M059J (cell line): ENCODE measurements at places on chromosomes 1 and 21.

- DNase-seq = peak; percentile 61
Measured at GRCh38 chr21:42262831-42263231, 43.9 kb downstream of the ABCG1 start.

GRCh38 chr21:46250146-46250725 is 21.7 kb upstream of the LSS start:
- no peak for DNase-seq

GRCh38 chr1:166258017-166258416 is 91.2 kb upstream of the FAM78B start:
- DNase-seq = no peak

DNA sequence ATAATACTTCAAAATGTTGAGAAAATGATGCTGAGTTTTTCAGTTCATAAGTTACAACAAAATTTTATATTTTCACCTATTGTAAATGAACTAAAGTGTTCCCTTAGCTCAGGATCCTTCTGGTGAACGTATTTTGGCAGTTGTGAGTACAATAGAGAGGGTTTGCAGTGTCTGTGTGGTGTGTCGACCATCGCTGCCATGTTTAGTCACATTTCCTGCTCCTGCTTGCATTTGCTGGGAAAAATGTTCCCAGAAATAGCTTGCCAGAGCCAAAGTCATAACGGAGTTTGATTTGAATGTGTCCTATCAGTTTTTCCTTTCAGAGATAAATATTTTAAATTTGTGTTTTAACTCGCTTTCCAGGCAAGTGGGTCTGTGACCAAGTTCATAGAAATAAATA is 117.1 kb upstream of the COL6A1 start:
- peak; percentile 48 for DNase-seq

DNA sequence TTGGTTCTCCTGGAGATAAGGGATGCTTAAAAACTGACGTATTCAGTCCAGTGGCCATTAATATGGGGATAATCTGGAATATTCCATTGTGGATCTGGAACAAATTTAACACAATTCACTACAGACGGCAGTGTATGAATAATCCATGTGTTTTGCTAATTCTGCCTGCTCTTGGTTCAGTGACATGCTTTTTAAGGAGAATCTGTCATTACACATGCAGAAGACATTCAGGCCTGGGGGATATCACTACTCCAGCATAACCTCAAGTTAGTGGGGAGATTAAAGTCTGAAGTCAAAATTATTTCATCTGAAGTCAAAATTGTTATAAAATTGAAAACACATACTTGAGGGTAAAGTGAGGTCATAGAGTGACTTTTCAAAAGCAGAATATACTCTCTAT is 789.3 kb downstream of the USP25 start:
- no peak for DNase-seq

DNA sequence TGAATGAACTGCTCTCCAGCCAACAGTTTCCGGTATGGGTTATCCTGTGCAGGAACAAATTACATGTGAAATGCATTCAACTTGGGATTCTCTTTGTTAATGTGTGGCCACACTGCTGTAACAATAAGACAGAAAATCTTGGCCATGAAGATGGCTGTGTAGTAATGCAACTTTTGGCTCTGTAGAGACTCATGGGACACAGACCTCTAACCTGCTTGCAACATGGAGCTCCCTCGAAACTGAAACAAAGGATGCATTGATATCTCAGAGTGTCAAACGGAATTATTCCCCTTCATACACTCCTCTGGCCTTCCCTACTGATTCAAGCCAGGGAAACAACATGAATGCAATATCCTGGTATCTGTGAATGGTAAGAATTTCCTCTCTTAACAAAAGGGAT is 559.3 kb upstream of the ZRANB2 start:
- no peak for DNase-seq

GRCh38 chr1:214518361-214518760 is 33.0 kb downstream of the PTPN14 start:
- DNase-seq = peak; percentile 40

DNA sequence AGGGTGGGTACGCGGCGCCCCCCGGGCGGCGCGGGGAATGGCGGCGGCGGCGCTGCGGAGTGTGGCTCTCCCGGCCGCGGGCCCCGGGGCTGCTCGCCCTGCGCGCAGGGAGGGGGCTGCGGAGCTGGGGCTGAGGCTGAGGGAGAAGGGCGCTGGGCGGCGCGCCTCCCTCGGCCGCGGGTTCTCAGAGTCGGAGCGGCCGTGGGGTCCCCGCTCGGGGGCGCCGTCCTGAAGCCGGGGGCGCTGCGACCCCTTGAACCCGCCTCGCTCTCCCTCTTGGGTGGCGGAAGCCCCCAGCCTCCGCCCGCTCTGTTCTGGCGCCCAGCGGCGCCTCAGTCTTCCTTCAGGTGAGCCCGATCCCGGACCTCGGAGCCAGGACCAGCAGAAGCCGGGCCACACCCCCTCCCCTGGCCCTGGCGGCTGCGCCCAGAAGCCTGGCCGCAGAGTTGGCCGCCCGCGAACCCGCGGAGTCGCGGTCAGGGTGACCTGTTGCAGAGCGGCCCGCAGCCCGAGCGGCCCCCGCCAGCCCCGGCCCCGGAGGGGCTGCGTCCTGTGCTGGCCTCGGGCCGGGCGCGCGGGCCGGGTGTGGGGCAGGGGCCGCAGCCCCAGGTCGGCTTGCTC is 532 bp downstream of the RALGPS2 start:
- DNase-seq = peak; percentile 58

DNA sequence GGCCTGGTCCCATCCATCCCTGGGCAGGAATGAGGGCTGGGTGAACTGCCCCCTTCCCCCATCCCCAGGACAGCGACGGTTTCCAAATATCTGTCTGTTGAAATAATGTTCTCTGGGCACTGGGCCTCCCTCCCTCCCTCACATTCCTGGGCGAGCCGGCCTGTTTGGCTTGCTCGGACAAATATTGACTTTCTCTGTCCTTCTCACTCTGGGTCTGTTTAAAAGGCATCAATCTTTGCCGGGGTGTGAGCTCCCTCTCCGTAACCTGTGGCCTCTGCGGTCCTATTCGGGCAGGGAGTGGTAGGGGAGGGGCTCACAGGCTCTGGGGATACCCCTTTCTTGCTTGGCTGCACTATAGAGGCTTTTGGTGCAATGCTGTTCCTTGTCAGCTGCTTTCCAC is 40.2 kb downstream of the FOXD2 start:
- no peak for DNase-seq

DNA sequence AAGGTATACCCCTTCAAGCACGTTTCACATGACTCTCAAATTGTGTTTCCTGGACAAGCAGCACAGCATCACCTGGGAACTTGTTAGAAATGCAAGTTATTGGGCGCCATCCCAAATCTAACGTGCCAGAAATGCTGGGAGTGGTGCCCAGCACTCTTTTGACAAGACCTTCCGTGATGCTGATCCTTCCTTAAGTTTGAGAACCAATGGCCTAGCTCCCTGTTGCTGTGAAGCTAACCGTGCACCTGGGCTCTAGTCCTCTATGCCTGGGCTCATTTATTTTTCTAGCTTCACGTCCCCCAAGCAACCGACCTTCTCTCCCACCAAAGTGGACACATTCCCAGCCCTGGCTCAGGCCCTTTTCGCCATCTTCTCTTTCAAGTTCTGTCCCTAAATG is 4.3 kb downstream of the BEST4 start:
- no peak for DNase-seq

DNA sequence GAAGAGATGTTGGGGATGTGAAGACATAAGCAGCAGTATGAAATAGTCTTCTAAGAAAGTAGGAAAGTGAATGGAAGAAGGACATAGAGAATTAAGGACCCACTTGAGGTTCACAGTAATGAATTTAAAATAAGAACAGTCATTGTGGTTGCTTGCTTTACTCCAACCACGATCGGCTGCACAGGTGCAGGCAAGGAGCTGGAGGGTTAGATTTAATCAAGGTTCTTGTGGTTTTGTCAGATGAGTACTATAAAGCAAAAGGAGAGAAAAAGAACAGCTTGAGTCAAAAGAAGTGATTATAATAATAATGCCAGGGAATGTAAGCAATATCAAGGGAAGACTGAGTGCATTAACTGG is 46.1 kb upstream of the RBM34 start:
- peak; percentile 63 for DNase-seq

GRCh38 chr1:40633931-40634376 is 31.5 kb downstream of the RIMS3 start:
- no peak for DNase-seq

GRCh38 chr1:241007668-241008067 is 349.3 kb downstream of the RGS7 start:
- DNase-seq = no peak

- DNase-seq = peak; percentile 38
Measured at GRCh38 chr1:226428791-226429461, 21.0 kb upstream of the PARP1 start.

GRCh38 chr1:44073528-44073927 is 42.3 kb upstream of the SLC6A9 start:
- DNase-seq = no peak

DNA sequence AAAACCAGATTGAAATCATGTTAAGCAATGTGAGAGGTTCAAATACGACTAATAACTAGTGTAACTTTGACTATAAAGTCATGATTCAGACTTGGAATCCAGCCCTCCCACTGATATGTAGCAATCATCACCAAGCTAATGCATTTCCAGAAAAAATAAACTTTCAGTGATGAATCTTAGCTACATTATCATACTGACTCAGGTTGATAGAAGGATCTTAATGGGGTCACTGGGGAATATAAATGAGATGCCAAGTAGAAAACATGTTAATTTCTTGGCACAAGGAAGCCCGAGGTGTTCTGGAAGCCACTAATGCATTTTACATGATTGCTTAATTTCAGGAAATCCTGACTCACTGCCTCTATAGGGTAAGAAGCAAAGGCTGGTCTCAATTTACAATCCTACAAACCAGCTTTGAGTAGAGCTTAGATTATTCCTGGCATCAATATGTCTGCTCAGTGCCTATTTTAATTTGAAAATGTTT is 67.7 kb downstream of the SELENOF start:
- DNase-seq = peak; percentile 88

DNA sequence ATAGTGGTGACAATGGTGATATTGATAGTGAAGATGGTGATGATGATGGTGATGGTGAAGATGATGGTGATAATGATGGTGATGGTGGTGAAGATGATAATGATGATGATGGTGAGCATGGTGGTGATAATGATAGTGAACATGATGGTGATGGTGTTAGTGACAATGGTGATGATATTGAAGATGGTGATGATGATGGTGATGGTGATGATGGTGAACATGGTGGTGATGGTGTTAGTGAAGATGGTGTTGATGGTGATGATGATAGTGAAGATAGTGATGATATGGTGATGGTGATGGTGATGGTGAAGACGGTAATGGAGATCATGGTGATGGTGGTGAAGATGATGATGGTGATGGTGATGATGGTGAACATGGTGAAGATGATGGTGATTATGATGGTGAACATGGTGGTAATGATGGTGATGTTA is 259.2 kb downstream of the MATN1 start:
- no peak for DNase-seq

GRCh38 chr21:25422610-25423608 is 184.4 kb downstream of the MRPL39 start:
- no peak for DNase-seq

DNA sequence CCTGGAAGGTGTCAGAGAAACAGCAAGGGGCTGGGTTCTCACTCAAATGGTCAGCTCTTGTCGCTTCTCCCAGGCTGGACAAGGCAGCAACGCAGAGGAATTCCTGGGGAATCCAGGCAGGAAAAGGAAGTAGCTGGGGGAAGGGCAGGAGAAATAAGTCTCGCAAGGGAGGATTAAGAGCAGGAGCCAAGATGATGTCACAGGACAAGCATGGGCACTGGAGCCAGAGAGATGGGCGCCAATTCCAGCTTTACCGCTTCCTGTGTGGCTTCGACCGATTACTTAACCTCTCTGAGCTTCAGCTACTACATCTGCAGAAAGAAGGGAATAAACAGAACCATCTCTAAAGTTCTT is 70.5 kb downstream of the SSBP3 start:
- DNase-seq = peak; percentile 58

GRCh38 chr21:29550205-29550604 is 251.5 kb downstream of the BACH1 start:
- DNase-seq = no peak

DNA sequence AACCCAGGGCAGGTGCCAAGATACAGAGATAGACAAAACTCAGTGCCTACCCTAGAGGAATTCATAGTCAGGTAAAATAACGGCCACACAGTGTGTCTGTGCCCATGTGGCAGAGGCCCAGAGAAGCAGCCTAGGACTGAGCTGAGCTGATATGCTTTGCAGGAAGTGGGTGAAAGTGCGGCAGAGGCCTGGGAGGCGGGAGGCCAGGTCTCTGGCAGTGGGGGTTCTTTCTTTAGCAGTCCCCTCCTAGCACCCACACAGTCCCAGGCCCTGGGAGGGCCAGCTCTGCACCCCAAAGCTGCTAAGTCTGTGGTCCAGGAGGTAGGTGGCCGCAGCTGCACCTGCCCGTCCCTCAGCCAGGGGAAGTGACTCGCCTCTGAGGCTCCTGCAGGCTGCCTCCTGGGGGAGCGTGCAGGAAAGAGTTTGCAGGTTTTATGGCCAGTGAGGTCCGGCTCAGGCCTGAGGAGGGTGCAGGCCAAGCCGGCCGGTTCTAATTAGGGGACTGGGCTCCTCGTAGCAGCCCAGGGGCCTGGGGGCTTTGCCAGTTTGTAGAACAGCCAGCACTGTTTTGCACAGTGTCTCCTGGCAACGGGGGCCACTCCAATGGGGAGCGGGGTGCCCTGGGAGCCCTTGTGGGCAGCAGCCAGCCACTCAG is 107.9 kb downstream of the SPSB1 start:
- peak; percentile 57 for DNase-seq

DNA sequence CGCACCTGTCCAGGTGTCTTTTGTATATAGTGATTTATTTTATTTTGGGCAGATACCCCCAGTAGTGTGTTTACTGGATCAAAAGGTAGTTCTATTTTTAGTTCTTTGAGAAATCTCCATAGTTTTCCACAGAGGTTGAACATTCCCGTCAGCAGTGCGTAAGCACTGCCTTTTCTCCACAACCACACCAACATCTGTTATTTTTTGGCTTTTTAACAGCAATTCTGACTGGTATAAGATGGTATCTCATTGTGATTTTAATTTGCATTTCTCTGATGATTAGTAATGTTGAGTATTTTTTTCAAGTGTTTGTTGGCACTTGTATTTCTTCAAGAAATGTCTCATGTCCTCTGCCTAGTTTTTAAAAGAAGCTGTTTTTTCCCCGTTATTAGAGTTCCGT is 39.2 kb downstream of the FOXJ3 start:
- DNase-seq = no peak

- no peak for DNase-seq
Measured at GRCh38 chr1:119958223-119958622, 61.9 kb upstream of the ADAM30 start.

DNA sequence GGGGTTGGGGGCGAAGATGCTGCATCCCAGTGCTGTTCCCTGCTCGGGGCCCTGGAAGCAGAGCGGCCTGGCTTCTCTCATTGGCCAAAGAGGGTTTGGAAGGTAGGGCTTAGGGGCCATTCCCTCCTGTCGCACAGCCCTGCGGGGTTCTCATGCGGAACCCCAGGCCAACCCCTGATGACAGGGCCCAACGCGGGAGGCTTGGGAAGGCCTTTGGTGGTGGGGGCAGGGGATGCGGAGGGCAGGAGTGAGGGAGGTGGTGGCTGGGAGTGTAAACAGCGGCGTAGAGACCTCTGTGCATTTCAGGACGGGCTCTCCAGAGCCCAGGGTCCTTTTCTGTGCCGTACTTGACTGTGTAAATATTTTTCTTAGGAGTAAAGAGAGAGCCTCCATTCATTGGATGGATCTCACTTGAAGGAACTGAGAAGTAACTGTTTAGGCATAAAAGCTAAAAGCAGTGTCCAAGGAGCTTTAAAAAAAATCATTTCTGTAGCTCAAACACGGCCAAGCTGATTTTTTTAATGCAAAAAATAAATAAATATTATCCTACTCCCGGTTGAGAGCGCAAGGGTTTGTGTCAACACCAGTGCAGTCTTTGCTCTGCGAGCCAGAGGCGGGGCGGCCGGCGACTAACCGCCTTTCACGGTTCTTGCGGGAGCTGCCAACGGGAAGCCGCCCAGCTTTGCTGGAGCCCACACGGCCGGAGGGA is 169.1 kb downstream of the PRDM16 start:
- DNase-seq = no peak
